ENCODE measurements at places on chromosomes 12 and 14.
A peak's percentile ranks its signal among the peaks of the same experiment; 100 is the strongest.

GRCh38 chr14:65098586-65098985 lies 3.7 kb downstream of the MAX start:
- no peak overlapping the region for H3K4me3 ChIP-seq
- H3K27ac ChIP-seq = no peak overlapping the region
- peak; percentile 71 for DNase-seq
- peaks cover 41% of the 10 kb centered on the region for H3K4me1 ChIP-seq
- no peaks in the 10 kb centered on the region for H3K27me3 ChIP-seq

GRCh38 chr12:68225576-68226476 lies at the start of gene IL26:
IL26 (minus strand) TSS chr12:68225810; CDS start chr12:68225756, 54 bp downstream.
- H3K4me3 ChIP-seq = no peak within 1 kb of the TSS
- no peaks in the 10 kb centered on the region for H3K4me1 ChIP-seq
- H3K27ac ChIP-seq = no peak within 1 kb of the TSS
- no peaks in the 10 kb centered on the region for H3K27me3 ChIP-seq
- no peaks in the 10 kb centered on the region for H3K36me3 ChIP-seq

DNA sequence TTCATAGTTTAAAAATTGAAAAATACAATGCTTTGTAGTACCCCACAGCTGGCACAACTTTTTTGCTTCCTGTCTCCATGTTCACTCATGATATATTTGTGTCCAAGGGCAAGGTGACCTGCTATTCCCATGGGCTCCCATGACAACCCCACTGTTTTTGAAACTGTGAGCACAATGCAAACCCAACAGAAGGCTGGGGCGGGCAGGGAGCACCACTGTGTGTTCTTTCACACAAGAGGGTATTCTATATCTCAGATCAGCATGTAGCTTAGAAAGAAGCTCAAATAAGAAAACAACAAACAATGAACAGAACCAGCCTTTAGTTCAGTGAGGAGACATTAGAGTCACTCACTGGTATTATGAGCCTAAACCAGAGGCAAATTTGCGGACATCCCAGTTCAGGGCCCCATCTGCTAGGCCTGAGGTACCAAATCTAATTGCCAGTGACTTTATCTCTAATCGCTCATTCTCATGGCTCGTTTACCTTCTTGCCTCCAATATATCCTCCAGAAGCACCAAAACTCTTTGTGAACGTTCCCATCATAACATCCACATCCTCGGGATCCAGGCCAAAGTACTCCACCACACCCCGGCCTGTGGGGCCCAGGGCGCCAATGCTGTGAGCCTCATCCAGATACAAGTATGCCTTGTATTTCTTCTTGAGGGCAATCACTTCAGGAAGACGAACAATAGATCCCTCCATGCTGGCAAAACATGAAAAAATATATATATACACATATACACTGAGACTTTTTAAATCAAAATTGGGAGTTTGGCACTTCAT lies 56.4 kb upstream of the ISM2 start:
- H3K27ac ChIP-seq = peak overlapping the region; percentile 59
- peaks cover 77% of the 10 kb centered on the region for H3K36me3 ChIP-seq
- peak; percentile 36 for DNase-seq
- peaks cover 13% of the 10 kb centered on the region for H3K4me1 ChIP-seq
- no peak overlapping the region for H3K4me3 ChIP-seq
- no peaks in the 10 kb centered on the region for H3K27me3 ChIP-seq

DNA sequence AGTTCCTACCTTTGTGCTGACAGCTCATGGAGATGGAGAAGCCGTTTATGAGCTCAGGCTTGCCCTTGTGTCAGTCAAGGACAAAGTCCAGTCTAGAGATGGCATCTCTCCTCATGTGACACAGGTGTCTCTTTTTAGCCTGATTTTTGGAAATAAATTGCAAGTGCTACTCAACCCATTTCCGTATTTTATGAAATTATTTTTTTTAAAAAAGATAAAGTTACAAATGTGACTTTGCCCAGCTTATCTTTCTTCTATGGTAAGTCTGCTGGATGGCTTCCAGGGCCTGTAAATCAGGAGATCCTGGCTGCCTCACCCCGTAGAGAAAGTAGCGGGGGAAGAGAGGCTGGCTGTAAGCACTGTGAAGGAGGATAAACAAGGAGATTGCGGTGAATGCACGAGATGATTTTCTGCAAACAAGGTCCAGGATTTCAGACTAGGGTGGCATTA lies 169.7 kb downstream of the MYRFL start:
- no peak overlapping the region for H3K4me3 ChIP-seq
- no peaks in the 10 kb centered on the region for H3K4me1 ChIP-seq
- no peak overlapping the region for H3K27ac ChIP-seq

DNA sequence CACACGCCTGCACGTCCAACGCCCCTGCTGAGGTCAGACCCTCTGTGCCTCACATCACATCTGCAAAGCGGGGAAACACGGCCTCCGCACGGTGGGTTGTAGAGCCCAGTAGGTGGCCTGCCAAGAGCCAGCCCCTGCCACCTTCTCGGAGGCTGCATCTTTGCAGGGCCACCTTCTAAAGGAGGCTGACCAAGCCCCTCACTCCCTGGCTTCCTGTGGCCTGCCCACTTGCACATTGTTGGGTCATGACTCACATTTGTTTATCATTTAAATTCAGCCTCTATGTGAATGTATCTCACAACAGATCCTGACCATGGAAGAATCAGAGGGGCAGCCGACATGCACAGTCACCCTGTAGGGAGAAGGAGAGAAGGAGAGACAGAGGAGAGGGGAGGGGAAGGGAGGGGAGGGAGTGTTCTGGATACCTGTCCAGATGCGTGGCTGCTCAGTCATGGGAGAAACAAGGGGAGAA lies 319.5 kb upstream of the DIO3 start:
- H3K36me3 ChIP-seq = no peaks in the 10 kb centered on the region
- H3K27me3 ChIP-seq = no peaks in the 10 kb centered on the region
- H3K4me3 ChIP-seq = no peak overlapping the region

DNA sequence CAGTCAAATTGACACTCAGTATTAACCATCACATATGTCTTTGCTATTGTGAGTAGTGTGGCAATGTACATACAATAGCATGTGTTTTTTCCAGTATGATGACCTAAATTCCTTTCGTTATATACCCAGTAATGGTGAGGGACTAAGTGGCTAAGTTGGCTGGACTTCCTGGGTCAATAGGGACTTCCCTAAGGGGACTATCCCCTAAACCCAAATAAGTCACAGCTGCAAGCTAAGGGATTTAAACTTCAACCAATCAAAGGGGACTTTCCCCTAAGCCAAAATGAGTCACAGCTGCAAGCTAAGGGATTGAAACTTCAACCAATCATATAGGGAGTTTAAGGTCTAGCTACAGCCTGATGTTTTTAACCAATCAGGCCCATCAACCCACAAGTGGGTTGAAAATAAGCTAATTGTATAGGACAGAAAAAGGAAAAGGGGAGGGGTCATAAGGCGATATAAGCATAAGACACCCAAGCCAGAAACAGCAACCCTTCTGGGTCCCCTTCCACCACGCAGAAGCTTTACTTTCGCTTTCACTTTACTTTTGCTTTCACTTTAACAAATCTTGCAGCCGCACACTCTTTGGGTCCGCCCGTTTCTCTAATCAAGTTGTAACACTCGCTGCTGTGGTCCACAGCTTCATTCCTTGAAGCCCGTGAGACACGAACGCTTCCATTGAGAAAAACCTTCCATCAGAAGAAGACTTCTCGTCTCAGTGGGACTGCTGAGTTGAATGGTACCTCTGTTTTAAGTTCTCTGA lies 404.4 kb downstream of the FLRT2 start:
- H3K4me1 ChIP-seq = peaks cover 4% of the 10 kb centered on the region
- H3K27ac ChIP-seq = peak overlapping the region; percentile 35
- DNase-seq = peak; percentile 96
- H3K36me3 ChIP-seq = peaks cover 3% of the 10 kb centered on the region

- DNase-seq = no peak
- H3K36me3 ChIP-seq = no peaks in the 10 kb centered on the region
- no peaks in the 10 kb centered on the region for H3K4me1 ChIP-seq
These were observed at the start of gene TCL1A for GRCh38 chr14:95713596-95714371. TCL1A (minus strand) TSS chr14:95714125; CDS start chr14:95714066, 59 bp downstream.

DNA sequence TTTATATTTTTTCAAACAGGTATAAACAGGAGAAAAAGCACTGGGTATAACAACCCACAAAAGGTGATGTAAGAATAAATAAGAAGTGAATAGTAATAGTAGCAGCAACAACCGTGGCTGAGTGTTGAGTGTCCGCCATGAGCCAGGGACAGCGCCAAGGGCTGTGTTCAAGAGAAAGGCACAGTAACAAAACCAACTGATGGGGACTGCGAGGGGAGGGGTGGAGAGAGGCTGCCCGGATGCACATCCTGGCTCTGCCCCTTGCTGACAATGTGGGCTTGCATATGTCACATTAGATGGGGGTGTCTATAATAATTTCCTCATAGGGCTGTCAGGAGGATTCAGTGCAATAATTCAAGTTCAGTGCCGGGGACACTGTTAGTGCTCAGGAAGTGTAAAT lies 912.4 kb downstream of the VRK1 start:
- H3K4me3 ChIP-seq = no peak overlapping the region
- no peaks in the 10 kb centered on the region for H3K36me3 ChIP-seq
- peaks cover 22% of the 10 kb centered on the region for H3K4me1 ChIP-seq
